T-cell (primary cell): ENCODE measurements at places on chromosomes 12 and 14.

DNA sequence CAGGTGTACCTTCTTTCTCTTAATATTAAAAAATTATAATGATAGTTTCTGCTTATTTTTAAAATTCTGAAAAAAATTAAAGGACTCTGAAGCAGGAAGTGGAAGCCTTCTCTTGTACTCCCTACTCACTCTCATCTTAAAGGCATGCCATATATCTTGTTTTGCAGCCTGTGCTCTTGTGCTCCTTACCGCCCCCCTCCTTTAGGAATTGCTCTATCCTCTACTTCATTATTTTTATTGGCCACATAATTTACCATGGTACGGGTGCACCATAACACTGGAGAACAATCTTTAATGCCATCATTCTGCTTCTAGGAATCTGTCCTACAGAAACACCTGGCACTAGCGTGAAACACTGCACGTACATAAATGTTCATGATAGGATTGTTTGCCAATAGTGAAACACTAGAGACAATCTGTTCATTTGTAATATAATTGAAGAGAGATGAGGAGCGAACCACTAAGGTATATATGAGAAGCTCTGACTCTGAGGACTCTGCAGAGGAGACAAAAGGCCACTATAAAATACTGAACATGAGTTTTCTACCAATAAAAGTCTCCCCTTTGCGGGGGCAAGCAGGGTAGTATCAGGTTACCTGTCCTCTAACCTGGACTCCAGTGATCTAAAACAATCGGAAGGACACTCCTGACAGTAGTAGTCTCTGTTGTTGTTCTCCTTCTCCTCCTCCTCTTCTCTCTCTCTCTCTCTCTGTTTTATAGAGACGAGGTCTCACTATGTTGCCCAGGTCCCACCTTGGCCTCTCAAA lies 6.3 kb upstream of the NYNRIN start:
- no peak for DNase-seq

DNA sequence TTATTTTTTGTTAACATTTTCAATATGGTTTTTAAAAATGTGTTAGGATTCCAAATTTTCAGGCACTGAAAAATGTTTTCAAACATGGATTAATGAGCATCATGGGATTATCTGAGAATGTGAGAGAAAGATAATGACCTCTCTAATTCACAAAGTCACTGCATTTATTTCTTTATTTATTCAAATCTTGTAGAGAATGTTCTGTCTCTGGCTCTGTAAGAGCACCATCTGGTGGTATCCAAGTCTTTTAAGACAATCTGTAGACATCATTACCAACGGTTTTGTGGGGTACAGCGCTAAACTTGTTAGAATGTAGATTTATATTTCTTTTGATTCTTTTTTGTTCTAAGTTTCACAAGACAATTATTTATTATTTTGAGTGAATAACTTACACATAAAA lies 956.0 kb upstream of the NOVA1 start:
- DNase-seq, result no peak

- DNase-seq, result no peak
Measured at GRCh38 chr14:64518229-64518628, 13.7 kb downstream of the ZBTB1 start.

DNA sequence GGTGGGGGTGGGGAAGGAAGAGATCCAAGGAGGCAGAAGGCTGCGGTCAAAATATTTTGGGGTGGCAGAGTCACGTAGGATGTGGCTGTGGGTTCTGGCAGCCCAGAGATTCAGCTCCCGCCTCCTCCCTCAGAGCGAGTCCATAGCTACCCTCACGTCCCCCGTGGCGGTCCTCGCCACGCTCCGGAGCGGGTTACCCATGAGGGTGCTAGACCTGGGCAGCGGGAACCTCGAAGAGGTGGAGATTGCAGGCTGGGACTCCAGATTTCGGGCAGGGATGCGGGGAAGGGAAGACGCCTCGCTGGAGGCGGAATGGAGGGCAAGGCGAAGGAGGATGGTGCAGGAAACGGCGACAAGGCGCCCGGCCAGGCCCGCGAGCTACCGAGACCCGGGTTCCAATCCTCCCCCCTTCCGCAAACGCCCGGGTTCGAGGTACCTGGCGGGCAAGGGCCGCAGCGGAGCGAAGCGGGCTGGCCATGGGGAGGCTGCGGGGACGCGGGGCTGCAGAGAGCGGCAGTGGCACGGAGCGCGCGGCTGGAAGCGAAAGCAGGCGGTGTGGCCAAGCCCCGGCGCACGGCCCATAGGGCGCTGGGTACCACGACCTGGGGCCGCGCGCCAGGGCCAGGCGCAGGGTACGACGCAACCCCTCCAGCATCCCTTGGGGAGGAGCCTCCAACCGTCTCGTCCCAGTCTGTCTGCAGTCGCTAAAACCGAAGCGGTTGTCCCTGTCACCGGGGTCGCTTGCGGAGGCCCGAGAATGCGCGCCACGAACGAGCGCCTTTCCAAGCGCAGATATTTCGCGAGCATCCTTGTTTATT lies 46.2 kb downstream of the BCAT1 start:
- no peak for DNase-seq

- no peak for DNase-seq
Measured at GRCh38 chr14:104891664-104892530, 26.8 kb downstream of the CEP170B start.

GRCh38 chr12:69404851-69405565 lies 45.5 kb downstream of the YEATS4 start:
- no peak for DNase-seq

GRCh38 chr12:114625294-114625851 lies 58.6 kb downstream of the TBX3 start:
- DNase-seq, result peak; percentile 1

- no peak for DNase-seq
Measured at GRCh38 chr14:75249958-75250336, 28.7 kb upstream of the FOS start.

- DNase-seq, result no peak
Measured at GRCh38 chr12:103571286-103571685, 15.8 kb upstream of the STAB2 start.

GRCh38 chr14:77883131-77883846 lies 83.4 kb downstream of the ADCK1 start:
- DNase-seq, result no peak

GRCh38 chr12:76449016-76449415 lies 100.8 kb upstream of the BBS10 start:
- DNase-seq, result no peak

DNA sequence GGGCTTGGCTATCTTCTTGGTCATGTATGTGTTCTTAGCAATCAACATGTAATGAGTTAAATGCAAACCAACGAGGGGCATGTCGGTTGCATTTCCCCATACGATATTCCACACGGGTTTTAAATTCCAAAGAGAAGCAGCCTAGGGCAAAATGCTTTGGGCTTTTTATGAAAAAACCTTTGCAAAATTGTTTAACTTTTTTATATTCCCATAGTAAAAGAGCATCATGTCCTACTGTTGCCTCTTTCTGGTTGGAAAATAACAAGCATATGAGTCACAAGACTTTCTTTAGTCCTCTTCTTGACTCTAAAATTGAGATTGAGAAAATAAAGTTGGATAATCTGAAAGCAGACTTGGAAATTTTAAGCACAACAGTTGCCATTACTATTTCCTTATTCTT lies 3.8 kb upstream of the DIO2 start:
- no peak for DNase-seq

- no peak for DNase-seq
Measured at GRCh38 chr12:45298721-45299692, 83.1 kb downstream of the ANO6 start.

- DNase-seq, result no peak
Measured at GRCh38 chr12:72098622-72099021, 160.0 kb downstream of the TPH2 start.

- no peak for DNase-seq
Measured at GRCh38 chr12:122558745-122559641, 31.9 kb downstream of the KNTC1 start.

DNA sequence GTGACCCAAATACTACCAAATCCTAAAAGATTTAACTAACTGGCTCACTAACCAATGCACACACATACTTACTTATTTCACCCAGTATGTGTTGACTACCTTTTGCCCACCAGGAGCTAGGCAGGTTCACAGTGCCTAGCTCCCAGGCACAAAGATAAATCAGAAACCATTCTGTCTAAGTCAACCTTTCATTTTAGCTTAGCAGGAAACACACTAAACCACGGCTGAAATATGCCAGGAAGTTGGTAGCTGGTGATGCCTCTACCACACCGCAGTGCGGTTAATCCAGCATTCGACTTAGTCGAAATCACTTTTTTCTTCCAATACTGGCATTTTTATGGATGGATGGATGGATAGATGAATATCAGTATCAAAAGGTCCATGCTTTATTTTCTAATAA lies 597.7 kb downstream of the DIO2 start:
- DNase-seq, result no peak

DNA sequence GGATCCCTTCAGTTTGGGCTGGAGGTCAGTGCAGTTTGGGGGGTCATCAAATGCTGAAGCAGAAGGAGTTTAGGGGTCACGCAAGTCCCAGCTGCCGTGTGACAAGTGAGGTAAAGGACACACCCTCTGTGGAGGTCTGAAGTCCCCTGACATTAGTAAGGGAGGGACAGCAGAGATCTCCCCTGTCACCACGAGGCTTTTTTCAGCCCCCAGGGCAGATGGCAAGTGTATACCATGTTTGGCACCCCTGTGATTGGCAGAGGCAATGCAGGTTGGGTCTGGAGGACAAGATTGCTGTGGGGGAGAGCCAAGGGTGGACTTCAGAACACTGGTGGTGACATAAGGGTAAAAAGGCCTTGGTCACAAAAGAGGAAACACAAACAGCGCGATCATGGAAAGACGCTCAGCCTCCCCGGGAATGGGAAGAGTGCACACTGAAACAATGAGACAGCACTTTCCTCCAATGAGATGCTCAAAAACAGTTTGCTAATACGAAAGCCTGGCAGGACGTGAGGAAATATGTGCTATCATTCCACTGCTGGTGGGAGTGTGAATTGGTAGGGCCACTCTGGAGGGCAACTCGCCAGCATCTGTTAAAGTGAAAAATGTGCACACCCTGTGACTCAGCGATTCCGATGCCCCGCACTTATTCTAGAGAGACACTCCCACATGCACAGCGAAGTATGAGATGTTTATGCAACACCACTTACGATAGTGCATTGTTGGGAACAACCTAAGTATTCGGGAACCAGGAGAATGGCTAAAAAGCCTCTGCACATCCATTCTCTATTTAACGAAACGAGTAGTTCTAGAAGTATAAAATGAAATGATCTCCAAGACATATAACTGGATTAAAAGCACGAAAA lies 14.4 kb upstream of the CD27 start:
- DNase-seq, result no peak

- DNase-seq, result no peak
Measured at GRCh38 chr12:65192963-65193516, 23.7 kb downstream of the LEMD3 start.

DNA sequence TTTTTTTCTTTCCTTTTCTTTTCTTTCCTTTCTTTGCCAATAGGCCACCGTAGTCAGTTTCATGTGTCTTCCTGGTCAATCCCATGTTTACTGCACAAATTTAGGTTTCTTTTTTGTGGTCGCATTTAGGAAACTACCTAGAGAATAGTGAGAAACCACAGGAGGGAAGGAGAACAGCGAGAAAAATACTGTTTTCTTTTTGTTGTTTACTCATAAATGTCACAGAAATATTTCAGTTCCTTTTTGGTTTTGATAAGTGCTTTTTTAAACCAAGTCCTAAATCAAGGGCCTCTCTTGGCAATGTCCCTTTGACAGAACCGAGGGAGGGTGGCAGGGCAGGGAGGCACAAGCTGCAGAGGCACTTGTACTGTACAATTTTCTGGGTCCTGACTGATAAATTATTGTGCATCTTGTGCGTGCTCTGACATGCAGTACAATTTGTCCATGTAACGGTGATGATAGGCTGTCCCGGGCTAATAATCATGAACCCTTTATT lies 326.1 kb downstream of the CACNA1C start:
- no peak for DNase-seq

- DNase-seq, result no peak
Measured at GRCh38 chr14:56102941-56103340, 15.3 kb upstream of the PELI2 start.

- DNase-seq, result no peak
Measured at GRCh38 chr12:95177201-95177768, 40.0 kb downstream of the FGD6 start.

GRCh38 chr14:64738281-64738804 lies 34.1 kb downstream of the PLEKHG3 start:
- no peak for DNase-seq

- no peak for DNase-seq
Measured at GRCh38 chr12:100970894-100971293, 176.3 kb downstream of the ANO4 start.

DNA sequence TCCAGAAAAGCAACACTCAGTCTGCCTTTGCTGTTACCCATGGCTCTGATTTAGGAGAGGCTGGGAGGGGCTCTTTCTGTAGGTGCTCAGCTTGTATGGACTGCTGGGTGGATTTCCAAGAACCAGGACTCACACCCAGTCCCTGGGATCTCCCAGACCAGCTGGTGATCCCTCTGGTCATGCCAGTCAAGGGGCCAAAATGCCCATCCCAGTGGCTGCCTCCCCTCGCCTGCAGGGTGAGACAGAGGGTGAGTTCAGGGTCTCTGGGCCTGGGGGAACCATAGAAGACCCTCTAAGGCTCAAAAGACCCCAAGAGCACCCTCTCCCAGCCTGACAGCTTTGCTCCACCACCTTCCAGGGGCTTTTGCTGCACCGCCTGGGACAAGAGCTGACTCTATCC lies 78.6 kb upstream of the MYL2 start:
- no peak for DNase-seq

- DNase-seq, result no peak
Measured at GRCh38 chr14:64186231-64187129, 107.7 kb downstream of the ESR2 start.

DNA sequence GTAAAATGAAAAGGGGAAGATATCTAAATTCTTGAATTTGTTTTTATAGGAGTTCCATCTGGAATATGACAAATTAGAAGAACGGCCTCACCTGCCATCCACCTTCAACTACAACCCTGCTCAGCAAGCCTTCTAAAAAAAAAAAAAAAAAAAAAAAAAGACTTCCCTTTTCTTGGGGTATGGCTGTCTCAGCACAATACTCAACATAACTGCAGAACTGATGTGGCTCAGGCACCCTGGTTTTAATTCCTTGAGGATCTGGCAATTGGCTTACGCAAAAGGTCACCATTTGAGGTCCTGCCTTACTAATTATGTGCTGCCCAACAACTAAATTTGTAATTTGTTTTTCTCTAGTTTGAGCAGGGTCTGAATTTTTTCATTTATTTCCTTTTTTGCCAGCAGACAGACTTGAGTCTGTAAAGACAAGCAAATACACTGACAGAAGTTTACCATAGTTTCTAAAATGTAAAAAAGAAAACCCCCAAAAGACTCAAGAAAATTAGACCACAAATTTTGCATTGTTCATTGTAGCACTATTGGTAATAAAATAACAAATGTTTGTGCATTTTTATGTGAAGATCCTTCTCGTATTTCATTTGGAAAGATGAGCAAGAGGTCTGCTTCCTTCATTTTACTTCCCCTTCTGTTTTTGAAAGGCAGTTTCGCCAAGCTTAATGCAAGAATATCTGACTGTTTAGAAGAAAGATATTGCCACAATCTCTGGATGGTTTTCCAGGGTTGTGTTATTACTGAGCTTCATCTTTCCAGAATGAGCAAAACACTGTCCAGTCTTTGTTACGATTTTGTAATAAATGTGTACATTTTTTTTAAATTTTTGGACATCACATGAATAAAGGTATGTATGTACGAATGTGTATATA lies 12.1 kb upstream of the KCNMB4 start:
- no peak for DNase-seq
